ENCODE measurements at places on chromosomes 1 and 21. TPM values are rescaled to one million over a fixed set of nuclear protein-coding genes. Genes with fewer than 3 reads are reported as not detected.
A peak's percentile ranks its signal among the peaks of the same experiment; 100 is the strongest.

- no peak for DNase-seq
These were observed 8.6 kb upstream of the LRRC8B start for GRCh38 chr1:89516055-89516454.

DNA sequence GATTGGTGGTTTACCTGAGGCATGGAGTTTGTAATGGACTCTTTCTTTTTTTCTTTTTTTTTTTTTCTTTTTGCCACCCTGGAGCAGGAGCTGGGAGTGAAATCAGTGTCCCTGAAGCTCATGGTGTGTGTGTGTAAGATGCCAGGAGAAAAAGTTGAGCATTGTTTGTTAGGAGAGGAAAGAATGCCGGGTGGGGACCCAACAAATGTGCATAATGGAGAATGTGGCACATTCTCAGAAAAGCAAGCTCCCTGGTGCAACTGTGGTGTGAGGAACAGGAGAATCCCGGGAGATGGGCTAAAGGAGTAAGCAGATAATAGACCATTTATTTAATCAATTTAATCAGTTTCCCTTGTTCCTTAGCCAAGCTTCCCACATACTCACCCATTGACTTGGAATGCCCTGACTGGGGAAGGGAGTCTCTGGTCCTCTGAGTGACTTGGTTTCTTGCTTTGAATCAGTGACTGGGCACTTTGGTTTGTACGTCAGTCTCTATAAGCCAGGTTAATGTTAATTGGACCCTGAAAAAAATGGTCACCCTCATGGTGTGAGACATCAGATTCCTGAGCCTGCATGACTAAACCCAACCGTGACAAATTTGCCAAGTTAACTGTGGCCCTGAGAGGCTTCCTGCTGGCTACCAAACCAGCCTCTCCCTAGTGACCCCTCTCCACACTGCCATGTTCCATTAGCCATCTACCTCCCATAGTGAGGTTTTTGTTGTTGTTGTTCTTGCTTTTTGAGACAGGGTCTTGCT is 43.9 kb upstream of the ITPKB start:
- no peak for DNase-seq

DNA sequence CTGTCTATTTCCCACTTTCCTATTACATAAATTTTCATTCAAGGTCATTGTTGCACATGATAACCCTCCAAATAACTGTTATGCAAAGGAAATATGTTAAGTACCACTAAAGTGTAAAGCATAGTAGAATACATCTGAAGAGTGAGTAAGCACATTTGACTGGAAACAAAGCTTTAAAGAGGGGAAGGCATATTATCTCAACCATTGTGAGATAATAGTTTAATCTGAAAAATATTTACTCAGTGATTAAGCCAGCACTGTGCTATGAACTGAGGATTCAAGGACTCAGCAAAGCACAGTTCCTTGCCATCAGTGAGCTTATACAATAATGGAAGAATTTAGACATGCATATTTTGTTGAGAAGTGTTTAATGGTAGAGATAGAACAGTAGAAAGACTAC is 127.4 kb downstream of the HMCN1 start:
- DNase-seq: no peak

DNA sequence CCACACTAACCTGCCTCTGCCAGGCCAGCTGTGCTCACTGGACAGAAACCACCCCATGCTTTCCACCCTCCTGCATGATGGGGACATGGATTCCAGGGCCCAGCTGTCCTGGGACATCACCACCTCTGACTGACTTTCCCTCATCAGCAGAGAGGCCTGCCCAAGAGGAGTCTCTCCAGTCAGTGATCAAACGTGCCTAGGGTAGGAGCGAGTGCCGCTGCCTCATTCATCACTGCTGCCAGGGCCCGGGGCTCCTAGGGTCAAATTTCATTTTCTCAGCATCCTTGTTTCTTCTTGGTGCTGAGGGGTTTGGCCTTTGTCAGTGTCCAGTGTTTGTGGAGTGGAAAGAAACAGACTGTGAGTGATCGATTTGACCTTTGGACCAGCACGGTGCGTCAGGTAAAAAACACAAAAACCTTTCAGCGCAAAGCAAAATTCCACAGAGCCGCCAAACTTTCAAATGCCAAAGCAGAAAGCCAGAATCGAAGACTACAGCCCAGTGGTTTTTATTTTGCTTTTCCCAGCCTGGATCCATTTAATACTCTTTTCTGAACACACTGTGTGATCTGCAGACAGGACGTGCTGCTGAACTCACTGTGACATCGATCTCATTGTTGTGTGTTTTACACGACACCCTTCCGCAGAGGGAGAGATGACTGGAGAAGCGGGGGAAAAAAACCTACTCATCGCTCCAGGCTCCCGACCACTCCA is 43.2 kb downstream of the CAPN8 start:
- no peak for DNase-seq

DNA sequence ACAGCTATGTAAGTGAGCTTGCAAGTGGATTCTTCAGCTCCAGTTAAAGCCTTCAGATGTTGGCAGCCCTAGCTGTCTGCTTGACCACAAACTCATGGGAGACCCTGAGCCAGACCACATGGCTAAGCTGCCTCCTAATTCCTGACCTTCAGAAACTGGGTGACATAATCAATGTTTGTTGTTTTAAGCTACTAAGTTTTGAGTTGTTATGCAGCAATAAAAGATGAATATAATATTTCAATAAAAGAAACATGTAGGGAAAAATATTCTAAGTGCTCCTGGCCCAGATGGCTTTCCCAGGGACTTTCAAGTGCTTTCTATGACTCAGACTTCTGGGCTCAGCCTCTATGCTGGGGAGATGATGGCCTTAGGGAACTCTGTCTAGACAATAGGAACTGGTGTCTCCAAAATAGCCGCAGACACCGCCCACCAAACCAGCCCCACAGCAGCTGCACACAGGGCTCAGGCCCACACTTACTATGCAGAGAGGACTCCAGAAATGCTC is 20.3 kb upstream of the AZIN2 start:
- DNase-seq: no peak

Gene S100B
- 0.24 TPM for total RNA-seq

- no peak for DNase-seq
These were observed 166.5 kb downstream of the TNR start for GRCh38 chr1:175576865-175577264.

- no peak for DNase-seq
These were observed 47.9 kb upstream of the PLXNA2 start for GRCh38 chr1:208291923-208292711.

Gene CA6
- 0.22 TPM for total RNA-seq

GRCh38 chr1:177183836-177184235 is 13.1 kb downstream of the BRINP2 start:
- no peak for DNase-seq

GRCh38 chr1:115337633-115338456 is at the start of gene NGF:
TSS of gene NGF (minus strand) at chr1:115338249. CDS start at chr1:115286795, 51,454 bp downstream.
- DNase-seq: no peak

GRCh38 chr1:59225594-59226316 is 71.1 kb upstream of the FGGY start:
- no peak for DNase-seq

- no peak for DNase-seq
These were observed 6.5 kb downstream of the ARHGAP29 start for GRCh38 chr1:94230920-94231319.

DNA sequence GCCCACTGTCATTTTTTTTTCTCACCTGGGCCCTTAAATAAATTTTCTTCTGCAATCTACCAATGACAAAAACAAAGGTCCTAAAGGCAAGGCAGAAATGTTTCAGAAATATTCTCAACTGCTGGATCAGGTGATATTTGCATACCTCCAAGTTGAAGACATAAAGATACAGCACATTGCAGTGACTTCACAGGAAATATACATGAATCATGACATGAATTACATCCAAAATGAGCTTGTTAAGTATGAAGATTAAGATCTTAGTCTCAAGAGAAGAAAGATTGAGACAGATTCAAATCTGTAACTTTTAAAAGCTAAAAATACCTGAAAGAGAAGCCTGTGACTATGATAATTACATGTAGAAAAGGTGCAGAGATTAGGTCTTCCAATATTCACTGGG is 207.8 kb downstream of the SIPA1L2 start:
- DNase-seq: no peak

Gene FCRL2
- not detected for total RNA-seq

DNA sequence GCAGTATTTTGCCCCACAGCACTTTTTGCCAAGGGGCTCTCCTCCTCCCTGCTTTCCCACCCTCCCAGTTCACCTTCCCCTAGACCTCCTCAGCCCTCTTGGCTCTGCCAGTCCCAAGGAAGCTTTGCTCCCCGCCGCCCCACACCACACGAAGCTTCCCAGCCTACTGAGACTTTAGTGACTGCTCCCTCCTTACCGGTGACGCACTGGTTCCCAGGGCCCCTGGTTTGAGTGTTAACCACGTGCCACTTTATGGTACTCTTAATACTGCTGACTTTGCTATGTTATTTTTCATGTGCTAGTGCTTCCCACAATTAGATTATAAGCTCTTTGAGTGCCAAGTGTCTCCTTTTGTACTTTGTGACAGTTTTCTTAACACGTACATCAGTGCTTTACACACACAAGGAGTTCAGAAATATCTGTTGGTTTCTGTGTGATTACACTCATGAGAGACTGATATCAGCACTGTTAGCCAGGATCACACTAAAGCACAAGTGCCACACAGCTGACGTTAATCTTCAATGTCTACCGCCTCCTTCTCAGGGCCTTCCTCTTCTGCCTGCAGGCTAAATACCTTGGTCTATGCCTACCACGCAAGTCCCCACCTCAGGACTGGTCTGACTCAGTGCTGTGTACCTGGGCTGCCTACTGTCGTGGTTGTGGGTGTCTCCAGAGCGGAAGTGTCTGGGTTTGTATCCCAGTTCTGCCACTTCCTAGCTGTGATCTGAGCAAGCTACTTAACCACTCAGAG is 61.0 kb downstream of the DNTTIP2 start:
- peak; percentile 33 for DNase-seq

GRCh38 chr1:26360807-26361604 is 7.1 kb upstream of the CRYBG2 start:
- no peak for DNase-seq

Gene TGFB2
- not detected for total RNA-seq

Gene GRIK3
- total RNA-seq: not detected

- DNase-seq: no peak
These were observed 565.2 kb downstream of the PTPRU start for GRCh38 chr1:29801561-29801973.

Gene EFNA1
- total RNA-seq: 0.32 TPM

GRCh38 chr21:35179990-35180540 is 131.0 kb upstream of the RUNX1 start:
- peak; percentile 47 for DNase-seq

Gene TMEM35B
- total RNA-seq: 18.2 TPM

Gene CHAF1B
- 31.9 TPM for total RNA-seq

DNA sequence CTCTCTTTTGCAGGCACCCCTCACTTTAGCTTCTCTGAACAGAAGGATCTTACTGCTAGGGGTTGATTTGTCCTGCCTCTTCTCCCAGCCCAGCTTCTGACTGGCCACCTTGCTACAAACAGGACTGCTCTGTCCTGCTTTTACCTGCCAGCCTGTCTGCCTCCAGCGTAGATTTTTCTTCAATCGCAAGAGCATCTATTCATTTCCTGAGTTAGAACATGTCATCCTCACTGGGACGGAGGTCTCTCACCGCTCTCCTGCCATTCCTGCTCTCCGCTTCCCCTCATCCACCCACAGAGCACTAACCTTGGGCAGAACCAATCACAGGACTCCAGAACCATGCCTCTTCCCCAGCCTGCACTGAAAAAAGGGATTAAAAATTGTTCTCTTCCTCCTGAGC is 3.5 kb upstream of the ATP1B1 start:
- DNase-seq: no peak

DNA sequence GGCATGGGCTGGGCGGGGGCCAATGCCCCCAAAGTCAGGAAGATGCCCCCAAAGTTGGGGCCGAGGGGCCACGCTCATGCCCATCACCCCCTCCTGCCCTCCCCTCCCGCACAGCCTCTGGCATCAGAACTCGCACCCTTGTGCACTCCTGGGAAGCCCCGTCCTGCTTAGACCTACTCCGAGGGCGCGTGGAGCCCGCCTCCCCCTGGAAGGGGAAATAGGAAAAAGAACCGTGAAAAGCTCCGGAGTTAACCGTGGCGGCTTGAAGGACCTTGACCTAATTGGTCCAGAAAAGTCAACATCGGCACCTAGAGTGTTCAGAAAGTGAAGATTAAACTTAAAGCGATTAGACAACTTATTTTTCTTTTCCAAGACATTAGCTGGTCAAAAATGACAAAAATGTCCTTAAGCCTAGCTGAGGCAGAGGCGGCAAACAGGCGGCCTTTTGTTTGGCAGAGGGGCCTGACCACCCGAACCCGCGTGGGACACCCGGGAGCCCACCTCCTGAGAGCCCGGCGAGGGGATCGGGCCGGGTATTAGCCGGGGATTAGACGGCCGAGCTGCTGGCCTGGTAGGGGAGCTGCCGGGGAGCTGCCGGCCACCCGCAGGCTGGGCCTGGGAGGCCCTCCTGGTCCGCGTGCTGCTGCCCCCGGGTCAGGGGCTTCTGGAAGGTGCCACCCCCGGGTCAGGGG is 65.5 kb downstream of the PRDM16 start:
- DNase-seq: no peak

- DNase-seq: no peak
These were observed 8.3 kb downstream of the TSACC start for GRCh38 chr1:156346636-156347035.

DNA sequence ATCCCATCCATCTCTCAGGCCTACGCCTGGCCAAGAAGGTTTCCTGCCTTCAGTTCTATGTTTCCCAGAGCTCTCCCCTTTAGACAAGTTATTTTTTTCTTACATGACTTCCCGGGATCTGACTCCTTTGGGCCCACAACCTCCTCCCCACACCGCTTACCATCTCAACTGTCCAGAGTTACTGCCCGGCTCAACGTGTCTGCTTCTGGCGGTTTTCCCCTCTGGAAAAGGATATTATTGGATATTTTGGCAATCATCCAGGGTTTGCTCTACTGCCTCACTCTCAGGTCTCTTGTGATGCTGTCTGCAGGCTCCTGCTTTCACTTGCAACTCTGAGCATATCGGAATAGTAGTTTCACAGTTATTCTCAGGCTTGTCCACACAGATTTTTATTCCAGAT is 318.2 kb upstream of the CAMK1G start:
- no peak for DNase-seq

Gene ANGPTL3
- total RNA-seq: not detected

Gene OVAAL
- not detected for total RNA-seq

DNA sequence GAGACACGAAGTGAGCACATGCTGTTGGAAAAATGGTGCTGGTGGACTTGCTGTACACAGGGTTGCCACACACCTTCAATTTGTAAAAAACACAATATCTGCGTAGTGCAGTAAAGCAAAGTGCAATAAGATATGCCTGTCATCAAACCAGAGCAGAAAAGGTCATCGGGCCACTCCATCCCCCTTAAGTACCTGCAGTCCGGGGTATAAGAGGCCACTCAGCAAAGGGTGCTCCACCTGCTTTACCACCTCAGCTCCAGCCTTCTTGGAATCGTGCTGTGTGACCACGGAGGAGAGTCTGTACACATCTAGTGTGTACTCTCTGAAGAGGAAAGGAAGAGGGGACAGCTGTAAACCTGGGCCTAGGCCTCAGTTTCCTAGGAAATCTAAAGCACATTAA is 10.9 kb downstream of the YARS1 start:
- DNase-seq: no peak

GRCh38 chr1:159841749-159842148 is 15.1 kb downstream of the SLAMF8 start:
- no peak for DNase-seq

Gene FCGR1A
- not detected for total RNA-seq

Gene KIF14
- total RNA-seq: 16.4 TPM
